Esophagus mucosa (tissue), 1 donor: ENCODE measurements at places on chromosomes 12 and 14. TPM values are rescaled to one million over a fixed set of nuclear protein-coding genes. Genes with fewer than 3 reads are reported as not detected.

Gene COX8C
- not detected for total RNA-seq

Gene KRAS
- total RNA-seq, result 26.7 TPM

Gene CIT
- 14.5 TPM for total RNA-seq

Gene USP44
- total RNA-seq, result not detected

Gene DNAH10
- total RNA-seq, result 0.12 TPM

Gene LBHD2
- total RNA-seq, result not detected
